ENCODE measurements at places on chromosomes 5 and 9.

DNA sequence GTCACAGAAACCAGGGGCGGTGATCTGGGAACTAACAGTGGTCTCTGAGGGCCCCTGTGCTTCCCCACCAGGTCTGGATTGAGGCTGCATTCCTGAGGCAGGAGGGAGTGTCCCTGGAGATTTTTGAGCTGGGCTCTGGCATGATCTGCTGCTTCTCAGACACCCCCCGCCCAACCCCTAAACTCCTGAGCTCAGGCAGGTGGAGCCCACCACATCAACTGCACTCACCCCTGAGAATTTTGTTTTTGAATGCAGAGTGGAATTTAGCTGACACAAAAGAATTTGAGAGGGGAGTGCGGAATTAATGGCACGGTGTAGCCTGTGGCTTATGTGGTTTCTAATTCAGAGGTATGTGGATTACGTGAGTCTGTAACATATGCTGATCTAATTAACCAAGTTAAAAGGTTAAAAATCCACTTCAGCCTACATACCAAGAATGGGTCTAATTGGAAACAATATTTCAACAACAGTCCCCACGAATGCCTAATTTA is 23.9 kb upstream of the CTSL start:
- DNase-seq = no peak

DNA sequence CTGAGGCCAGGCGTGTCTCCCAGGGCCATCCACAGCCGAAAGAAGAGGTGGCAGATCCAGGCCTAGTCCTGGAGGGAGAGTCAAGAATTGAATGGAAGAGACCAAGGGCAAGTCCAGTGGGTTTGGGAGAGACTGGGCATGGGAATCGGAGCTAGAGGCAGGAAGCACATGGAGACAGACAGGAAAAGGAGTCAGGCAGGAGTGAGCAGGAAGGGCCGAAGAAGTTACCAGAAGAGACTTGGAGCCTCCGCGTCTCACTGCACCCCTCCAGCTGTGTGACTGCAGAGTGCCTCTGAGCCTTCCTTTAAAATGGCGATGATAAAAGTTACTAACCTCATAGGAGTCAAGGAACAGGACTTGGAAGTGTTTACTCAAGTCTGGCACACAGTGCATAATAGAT is 64.4 kb upstream of the ANGPTL2 start:
- DNase-seq = no peak

GRCh38 chr5:146313027-146313426 is 25.6 kb upstream of the POU4F3 start:
- no peak for DNase-seq

DNA sequence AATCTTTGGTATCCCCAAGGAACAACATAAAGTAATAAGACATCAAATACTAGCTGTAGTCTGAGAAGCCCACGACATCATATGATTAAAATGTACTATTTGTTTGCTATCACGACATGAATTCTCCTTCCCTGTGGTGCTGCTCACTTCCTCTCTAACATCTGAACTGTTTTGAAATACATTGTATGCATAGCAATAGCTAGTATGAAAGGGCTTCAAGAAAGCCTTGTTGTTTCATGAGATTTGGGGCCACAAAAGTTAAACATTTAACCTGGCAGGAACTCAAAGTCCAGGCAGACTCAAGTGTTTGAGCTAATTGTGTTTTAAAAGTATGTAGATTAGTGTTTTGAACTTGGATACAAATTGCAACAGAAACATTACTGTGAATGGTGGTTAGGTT is 237.4 kb upstream of the PTGER4 start:
- no peak for DNase-seq

GRCh38 chr5:143576711-143577484 is 173.4 kb upstream of the NR3C1 start:
- DNase-seq = no peak

DNA sequence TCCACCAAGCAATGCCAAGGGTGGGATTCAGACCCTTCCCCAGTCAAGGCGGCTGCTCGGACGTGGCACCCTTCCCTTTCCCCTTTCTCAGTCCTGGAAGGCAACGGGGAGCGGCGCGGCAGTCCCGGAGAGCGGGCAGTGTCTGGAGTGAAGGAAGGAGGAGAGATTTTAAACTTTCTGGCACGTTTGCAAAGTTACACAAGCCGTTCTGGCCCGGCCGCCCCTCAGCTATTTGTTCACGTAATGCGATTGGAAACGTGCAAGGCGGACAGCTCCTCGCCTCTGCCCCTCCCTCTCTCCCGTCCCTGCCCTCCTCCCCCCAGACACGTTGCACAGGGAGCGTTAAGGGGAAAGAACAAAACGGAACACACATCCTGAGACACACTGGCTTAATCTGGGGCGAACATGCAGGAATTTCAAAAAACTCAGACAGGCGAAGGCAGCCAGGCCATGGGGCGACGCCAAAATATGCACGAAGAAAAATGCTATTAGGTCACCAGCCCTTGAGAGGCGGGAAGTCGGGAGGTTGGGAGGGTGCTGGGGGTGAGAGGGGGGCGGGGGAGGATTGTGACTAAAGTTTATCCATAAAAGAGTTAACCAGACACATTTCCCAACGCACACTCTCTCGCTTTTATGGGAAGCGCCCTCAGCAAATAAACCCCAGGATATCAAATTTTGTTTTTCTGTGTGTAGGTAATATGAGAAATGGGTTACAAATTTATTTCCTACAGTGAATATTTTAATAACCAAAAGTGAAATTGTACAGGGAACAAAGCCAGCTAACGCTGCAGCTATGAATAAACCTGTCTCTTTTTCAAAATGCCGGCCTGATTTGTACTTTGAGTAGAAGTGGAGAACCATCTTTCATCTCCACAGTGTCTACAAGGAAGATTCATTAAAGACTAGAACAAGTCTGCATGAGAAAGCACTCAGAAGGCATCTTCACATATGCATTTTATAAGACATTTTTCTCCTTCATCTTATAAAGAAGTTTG is at the start of gene LOX:
LOX (minus strand) TSS at position 144 of the 995 bp plus-strand sequence. CDS start 274 bp downstream, outside the sequence.
- DNase-seq = no peak

All from cortex of kidney (tissue), 1 donor.